Hypothalamus (tissue), 51 donors: ENCODE measurements at places on chromosomes 4 and X.

- no peak for DNase-seq
These were observed 17.1 kb upstream of the PBDC1 start for GRCh38 chrX:76155786-76156185.

DNA sequence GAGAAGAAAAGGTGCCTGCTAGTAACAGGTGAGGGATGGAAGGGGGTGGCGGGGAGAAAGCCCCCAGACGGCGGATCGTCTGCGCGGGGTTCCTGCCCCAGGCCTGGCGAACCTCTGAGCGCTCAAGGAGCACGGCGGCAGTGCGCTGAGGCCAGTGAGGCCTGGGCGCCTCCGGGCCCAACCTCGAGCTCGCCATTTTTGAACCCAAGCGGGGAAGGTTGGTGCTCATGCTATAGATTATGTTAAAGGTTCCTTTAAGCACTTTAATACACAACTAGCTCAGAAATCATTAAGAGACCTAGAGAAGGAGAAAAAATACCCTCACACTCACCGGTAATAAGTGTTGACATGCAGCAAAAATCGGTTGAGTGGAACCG, 7.9 kb downstream of the PITX2 start:
- no peak for DNase-seq

- DNase-seq, result no peak
These were observed 21.6 kb downstream of the RBBP7 start for GRCh38 chrX:16848541-16848940.

- no peak for DNase-seq
These were observed 66.8 kb downstream of the RTL9 start for GRCh38 chrX:110425222-110426154.

DNA sequence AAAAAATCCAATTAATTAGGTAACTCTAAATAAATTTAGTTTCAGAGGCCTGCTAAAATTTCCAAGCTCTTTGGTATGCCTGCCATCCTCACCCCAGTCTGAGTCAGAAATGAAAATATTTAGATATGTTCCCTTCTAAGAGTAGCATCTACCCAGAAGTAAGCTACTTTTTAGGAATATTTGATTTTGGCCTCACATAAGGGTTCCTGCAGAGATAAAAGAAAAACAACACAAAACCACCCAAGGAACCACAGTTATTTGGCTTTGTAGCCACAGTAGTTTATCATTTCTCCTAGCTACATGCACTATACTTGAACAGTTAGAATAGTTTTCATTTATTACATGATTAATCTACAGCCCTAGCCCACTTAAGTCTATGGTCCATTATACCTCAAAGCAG, 192.6 kb upstream of the FAM241A start:
- DNase-seq, result no peak

DNA sequence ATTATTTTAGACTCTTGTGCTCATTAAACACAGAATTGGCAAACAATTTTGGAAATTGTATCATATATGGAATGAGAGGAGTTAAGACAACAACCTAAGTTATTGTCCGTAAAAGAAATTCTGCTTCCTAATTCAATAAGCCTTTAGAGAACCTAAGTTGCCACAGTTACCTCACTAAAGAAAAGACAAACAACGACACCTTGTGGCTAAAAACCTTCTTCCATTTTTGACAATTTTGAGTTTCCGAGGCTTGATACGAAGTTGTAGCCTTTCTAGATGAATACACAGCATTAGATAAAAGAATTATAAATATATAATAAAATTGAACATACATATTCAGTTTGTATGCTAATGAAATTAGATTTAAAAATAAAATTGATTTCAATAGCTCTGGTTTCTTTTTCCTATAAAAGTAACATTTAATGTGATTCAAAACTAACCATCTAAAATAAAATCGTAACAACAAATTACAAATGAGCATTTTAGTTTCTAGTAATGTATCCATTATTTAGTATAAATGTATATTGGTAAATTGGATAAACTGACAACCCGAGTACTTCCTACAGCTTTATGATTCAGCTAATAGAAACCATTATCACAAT, 275.1 kb downstream of the GPM6A start:
- DNase-seq, result peak; percentile 17

DNA sequence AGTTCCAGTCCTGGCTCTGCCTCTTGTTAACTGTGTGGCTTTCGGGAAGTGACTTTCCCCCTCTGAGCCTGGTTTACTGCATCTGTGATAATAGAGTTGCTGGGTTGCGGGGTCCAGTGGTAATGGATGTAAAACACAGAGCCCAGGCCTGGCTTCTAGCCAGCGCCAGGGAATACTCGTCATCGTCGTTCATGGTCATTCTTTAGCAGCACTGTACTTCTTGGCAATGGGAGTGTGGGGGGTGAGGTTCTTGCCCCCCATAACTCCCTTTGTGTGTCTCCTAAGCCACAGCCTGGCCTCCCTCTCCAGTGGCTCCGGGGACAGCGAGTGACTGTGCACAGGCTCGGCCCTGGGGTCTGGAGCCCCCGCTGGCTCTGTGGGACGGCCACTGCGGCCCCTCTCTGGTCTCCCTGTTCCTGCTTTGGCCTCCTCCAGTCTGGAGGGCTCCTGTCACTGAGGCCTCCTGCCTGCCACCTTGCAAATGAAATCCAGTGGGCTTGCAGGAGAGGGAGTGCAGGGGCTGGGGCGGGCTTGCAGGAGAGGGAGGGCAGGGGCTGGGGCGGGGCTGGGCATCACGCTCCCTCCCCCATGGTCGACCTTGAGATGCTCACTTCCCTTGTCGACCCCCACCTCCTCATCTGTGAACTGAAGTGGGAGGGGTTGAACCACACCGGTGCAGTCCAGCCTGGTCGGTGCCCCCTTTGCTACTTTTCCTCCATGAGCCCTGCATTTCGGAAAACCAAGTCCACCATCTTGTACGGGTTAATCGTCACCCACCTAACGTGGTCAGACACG, 13.2 kb downstream of the PSAPL1 start:
- DNase-seq, result no peak

DNA sequence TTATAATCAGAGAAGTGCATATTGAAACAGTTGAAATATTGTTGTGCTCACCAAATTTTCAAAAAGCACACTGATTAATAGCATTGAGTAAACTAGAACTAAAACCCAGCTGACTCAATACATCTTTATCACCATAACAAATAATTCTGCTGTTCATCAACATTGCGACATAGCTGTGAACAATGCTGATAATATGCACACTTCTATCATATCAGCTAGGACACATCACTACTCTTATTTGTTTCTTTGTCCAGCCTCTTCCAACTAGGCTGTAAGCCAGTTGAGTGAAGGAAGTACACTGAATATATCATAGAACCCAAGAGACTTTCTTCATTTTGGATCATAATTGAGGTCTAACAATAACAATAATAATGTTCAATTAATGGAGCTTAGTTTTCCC, 349.7 kb downstream of the IQCM start:
- no peak for DNase-seq

DNA sequence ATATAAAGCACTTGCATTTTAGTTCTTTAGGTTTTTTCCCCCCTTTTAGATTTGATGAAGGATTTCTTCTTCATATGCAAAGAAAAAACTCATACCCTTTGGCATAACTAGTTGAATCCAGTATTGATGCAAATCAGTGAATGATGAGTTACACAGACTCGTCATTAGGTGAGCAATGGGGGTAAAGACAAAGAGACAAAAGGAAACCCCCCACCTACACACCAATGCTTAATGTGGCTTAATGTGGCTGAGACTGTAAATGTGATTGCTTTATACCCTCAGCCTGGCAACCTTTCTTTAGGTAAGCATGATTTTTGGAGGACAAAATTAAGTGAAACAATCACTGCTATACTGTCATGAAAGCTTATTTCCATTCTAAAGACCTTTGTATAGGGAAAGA, 39.5 kb downstream of the CD40LG start:
- DNase-seq, result no peak
